ENCODE measurements at places on chromosomes 4 and X.

- DNase-seq = no peak
Observed at GRCh38 chr4:38924353-38924752, 56.7 kb downstream of the FAM114A1 start.

GRCh38 chrX:123324625-123325024 lies 140.5 kb downstream of the GRIA3 start:
- DNase-seq = no peak

DNA sequence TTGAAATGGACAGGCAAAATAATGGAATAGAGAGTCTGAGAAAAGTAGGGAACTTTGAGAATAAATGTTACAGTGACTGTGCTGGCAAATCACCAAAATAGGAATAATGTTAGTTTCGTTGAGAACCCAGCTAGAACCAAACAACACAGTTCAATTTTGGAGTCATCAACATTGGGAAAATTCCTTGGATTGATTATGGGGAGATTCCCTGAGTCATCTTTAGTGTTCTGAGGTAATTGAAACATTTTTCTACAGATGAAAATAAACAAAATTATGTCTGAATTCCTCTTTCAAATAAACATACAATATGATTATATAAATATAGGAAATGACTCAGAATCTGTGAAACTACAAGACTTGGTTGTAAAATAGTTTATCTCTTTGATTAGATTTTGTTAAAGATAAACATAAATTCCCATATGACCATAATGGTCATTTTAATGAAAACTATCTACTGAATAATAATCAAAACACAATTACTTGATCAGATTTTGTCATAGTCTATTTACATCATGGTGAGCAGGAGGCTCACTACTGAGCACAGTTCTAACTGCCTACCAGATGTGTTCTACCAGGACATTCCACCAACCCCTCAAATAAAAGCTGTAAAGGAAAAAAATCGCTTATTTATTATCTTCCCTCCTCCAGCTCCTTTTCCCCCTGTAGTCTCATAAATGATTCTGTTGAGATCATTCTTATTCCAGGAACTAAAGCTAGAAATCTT lies 51.4 kb upstream of the GABRA2 start:
- DNase-seq = no peak

DNA sequence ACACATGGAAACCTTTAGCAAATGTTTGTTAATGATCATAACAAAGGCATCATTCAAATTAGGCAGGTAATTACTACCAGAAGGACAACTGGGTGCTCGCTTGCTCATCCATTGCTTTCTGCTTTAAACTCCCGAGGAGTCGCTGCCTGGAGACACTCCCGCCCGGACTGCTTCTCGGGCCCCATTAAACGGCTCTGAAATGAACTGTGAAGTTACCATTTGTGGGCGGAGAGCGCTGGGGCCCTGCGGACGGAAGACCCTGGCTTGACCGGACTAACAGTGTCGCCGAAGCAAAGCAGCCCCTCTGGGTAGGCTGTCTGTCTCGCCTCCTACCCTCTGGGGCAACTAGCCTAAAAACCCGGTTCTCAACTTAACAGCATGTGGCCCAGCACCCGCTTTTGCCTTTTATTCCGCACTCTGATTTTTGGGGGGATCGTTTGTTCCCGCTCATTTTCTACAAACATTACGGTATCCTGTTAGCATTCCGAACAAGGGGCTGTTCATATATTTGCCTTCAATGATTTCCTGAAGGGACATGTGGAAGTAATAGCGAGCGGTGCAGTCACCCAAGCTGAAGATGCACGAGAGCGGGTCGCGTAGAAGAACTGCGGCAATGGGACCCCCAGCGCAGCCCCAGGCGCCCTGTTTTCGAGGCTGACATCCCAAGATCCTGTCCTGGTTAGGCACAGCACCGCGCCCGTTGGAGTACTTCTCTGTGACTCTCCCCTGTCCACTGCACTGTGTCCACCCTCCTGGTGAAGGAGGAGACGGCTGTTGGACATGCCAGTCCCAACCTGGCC lies 1.6 kb upstream of the PDGFRA start:
- no peak for DNase-seq

DNA sequence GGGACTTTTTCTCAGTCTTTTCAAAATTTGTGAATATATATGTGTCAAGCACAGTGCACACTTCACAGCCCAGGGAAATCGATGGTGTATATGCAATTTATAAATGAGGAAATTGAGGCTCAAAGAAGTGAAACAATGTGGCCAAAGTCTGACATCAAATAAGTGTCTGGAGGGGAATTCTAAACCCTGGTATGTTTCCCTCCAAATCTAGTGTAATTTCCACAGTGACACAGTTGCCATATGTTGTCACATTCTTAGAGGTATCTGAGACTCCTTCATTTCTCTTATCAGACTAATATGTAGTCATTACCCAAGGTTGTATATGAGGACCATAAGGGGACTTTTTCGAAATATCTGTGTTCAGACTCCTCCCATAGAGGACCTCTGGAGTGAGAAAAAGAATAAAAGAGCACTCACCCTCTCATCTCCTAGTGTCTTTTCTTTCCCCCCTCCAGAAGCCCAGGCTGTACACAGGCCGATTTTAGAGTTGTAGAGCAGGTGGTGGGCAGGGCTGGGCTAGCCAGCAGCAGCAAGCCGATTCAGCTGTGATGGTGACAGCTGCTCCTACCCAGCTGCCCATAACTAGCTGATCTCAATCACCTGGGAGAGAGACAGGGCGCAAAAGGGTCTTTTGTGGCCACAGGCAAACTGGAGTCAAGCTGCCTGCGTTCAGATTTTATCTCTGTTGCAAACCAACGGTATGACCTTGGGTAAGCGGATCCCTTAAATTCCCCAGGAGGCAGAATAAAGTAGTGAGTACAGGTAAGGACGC lies 55.1 kb downstream of the CLCN5 start:
- no peak for DNase-seq

GRCh38 chrX:115229337-115230003 lies 4.4 kb downstream of the LRCH2 start:
- no peak for DNase-seq

Measured in epithelial cell of prostate (primary cell).